ENCODE measurements at places on chromosomes 12 and 14.

GRCh38 chr12:100372853-100373640, 16.2 kb downstream of the SLC17A8 start:
- no peak for DNase-seq

DNA sequence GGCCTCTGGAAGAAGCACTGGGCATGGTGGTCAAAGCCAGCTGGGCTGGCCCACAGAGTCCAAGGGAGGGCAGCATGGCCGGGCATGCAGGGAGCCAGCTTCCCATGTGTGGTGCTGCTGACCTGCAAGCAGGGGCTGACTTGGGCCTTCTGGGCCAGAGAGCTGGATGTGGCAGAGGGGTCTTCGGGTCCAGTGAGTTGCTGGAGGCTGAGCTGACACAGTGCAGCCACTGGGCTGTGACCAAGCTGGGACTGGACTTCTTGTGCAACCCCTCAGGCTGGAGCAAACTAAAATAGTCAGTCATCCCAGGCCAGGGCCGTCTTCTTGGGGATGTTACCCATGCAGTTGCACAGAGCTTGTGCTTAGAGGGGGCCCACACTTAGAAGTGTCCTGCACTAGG, 7.3 kb upstream of the RIN3 start:
- no peak for DNase-seq

DNA sequence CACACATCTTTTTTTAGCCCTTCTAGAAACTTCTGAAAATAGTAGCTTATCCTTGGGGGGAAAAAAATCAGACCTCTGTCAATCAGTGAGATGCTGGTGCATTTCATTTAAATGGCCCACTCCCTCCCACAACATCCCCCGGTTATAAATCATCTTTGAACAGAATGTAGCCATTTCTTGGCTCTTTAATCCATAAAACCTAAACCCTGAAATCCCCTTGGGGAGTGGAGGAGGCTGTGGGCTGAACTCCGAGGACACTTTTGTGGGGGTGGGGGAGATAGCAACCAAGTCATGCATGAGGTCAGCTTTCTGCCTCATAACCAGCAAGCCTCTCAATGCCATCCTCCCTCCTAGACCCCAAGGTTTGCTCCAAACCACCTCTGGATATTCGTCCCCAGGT, 21.0 kb downstream of the HRK start:
- DNase-seq, result no peak

DNA sequence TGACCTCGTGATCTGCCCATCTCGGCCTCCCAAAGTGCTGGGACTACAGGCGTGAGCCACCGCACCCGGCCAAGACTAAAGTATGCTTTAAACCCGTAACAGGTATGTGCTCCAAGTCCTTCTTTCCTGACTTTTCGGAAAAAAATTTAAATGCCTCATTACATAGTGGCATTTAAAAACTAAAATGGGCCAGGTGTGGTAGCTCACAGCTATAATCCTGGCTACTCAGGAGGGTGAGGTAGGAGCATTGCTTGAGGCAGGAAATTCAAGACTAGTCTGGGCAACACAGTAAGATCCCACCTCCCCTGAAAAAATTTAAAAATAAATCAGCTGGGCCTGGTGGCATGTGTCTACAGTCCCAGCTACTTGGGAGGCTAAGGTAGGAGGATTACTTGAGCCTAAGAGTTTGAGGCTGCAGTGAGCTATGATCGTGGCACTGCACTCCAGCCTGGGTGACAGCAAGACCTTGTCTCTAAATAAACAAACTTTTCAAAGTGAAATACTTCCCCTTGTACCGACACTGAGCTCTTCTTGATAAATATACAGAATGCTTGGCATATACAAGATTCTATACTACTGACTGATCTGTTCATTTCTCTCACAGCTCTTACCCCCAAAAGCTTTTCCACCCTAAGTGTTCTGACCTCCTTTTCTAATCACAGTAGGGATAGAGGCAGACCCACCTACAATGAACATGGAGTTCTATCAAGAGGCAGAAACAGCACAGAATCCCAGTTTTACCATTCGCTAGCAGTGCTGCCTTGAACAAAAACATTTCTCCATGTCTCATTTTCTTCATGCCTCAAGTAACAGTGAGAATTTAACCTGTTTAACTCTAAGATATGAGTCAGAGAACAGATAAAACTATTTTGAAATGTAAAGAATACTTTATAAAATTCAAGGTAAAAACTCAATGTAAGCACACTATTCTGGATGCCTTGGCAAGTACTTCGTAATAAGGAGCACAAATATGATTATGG, 7.9 kb downstream of the PPP4R3A start:
- no peak for DNase-seq

GRCh38 chr12:2043054-2043453, 9.7 kb upstream of the CACNA1C start:
- DNase-seq, result no peak

Measured in right cardiac atrium (tissue), 5 donors.